H7 (cell line): ENCODE measurements at places on chromosomes 5 and 9. TPM values are rescaled to one million over a fixed set of nuclear protein-coding genes. Genes with fewer than 3 reads are reported as not detected.

CNTFR gene
- total RNA-seq = 26.6 and 43.2 TPM in 2 replicates

DRD1 gene
- 0.10 TPM in 1 of 2 replicates, not detected in the other for total RNA-seq

C9orf50 gene
- not detected in 2 replicates for total RNA-seq

DNA sequence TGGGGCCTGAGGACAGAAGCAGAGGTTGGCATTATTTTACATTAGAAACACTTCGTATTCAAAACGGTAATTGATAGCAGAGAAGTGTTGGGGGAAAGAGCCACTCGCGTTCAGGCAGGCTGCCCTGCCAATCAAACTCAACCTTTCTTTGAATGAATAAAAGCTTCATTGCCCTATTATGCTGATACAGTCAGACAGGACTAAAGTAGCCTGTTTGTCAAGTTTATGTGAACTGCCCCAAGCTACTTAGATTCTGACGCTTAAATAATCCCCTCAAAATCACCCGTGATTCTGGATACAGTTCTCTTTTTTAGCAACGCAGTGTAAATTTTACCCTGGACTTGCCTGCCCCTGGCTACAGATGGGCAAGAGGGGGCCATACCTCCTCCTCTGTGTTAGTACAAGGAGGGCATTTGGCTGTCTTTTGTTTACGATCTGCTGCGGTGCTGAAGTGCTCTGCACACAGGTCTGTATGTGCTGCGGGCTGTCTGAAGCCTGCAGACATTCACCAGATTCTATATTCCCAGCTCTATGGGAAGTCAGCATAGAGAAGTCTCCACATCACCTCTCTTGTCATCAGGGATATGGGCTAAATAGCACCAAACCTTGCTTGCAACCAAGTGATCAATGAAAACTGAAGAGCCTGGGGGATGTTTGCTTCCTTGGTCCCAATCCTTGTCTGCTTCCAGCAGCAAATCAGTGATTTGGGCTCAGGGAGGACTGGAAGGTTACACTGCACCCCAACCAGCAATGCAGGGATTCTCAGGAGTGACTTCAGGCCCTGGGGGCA is 218.4 kb downstream of the EBF1 start:
- DNase-seq = no peak

DNA sequence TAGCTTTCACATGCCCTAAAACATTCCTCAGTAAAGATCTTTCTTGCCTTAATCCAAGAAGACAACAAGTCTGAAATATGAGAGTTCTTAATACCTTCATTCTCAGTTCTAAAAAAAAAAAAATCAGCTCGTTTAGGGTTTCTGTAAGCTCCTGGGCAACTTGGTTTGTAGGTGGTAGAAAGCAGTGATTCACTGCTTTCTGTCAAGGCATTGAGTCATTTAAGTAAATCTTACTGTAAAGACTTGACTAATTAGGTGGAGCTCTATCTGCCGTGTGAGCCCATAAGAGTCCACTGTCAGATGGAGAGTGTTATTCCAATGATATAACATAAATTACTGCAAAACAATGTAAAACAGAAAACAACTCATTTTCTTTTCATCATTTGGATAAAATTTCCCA is 56.1 kb upstream of the MAST4 start:
- DNase-seq = no peak

- DNase-seq = no peak
Observed at GRCh38 chr9:761793-762560, 79.5 kb upstream of the DMRT1 start.

- peak; percentile 41 for DNase-seq
Observed at GRCh38 chr9:87435189-87435880, 62.3 kb upstream of the DAPK1 start.
